ENCODE measurements at places on chromosomes 2 and 18.

DNA sequence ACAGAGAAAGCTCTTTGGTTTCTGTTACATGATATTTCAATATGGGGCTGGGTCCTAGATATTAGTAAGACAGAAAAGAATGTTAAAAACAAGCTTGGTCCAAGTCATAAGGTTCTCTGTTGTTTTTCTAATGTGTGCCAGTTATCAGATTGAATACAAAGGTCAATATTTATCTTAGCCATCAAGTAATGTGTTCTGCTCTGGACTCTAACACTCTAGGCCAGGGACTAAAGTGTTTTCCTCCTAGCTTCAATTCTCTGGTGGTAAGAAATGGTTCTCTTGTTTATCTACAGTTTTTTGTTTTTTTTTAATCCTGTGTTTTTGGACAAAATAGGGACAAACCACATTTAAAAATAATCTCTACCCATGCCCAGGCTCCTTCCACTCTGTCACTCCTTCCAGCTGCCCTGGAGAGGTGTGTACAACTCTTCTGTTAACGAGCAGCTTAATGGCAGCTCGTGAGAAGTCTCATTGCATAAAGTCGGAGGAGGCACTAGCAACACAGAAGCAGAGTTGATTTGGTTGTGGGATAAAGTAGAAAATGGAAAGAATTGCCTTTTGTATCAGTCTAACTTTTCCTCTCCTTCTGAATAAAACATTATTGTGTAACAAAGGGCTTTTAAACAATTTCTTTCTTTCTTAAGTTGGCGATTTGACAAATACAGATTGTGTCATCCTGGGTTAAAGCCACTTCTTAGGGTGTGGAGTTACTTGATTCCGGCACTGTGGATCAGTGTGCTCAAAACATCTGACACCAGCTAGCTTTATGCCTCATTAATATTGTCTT is 8.0 kb upstream of the SESTD1 start:
- DNase-seq = peak; percentile 74

DNA sequence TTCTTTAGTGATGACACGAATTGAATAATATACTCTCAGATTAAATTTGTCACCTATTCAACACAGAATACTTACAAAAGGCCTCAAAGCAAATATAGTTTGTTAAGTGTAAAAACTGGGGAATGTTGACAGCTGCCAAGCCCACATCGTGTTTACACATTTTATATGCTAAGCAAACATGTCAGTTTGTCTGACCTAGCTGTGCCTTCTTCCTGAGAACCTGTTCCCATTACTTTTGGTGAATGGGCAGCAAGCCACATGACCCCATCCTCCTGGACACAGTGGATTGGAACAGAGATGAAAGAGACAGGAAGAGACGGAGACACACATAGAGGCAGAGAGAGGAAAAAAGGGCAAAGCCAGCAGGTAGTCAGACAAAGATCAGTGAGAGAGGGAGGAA is 22.9 kb upstream of the CUL3 start:
- peak; percentile 60 for DNase-seq

GRCh38 chr18:43914018-43914417 is 636.7 kb upstream of the SYT4 start:
- no peak for DNase-seq

DNA sequence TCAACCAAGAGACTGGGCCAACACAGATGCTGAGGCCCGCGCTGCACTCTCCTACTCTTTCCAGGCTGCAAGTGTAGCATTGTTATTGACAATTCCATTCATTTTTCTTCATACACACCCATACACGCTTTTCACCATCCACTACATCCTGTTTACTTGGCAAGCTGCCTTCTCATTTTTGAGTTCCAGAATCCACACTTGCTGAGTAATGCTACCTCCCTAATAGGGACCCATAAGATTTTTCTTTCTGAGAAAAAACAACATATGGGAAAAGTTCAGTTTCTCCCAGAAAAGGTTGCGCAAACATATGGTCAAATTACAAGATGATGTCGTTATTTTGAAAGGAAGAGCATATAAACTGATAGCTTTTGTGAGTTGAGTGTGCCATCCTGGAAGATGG is 3.3 kb upstream of the NETO1 start:
- DNase-seq = no peak

DNA sequence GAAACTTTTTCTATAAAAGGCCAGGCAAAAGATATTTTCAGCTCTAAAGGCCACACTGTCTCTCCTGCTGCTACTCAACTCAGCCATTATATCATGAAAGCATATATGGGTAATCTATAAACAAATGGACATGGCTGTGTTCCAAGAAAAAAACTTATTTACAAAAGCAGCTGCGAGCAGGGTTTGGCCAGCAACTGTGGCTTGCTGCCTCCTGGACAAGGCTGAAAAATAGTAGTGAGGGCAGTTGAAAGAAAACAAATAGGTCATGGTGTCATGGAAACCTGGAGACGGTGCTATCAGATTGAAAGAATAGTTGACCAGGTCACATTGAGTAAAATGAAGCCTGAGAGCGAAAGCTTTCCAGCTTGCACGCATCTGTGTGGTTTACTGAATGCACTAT is 89.2 kb upstream of the LRATD1 start:
- peak; percentile 6 for DNase-seq

Data from NCI-H2029 (cell line).